ENCODE measurements at places on chromosomes 5 and 9. TPM values are rescaled to one million over a fixed set of nuclear protein-coding genes. Genes with fewer than 3 reads are reported as not detected.

HNRNPAB gene
- 146 TPM for polyA plus RNA-seq

TMEM171 gene
- polyA plus RNA-seq: 0.62 TPM

DRD1 gene
- polyA plus RNA-seq: 0.41 TPM

PCDHGA4 gene
- polyA plus RNA-seq: 0.11 TPM

ZNF367 gene
- 4.3 TPM for polyA plus RNA-seq

GRCh38 chr9:135416664-135417290, 62.8 kb upstream of the PPP1R26 start:
- H3K36me3 ChIP-seq: no peaks in the 10 kb centered on the region
- H3K4me3 ChIP-seq: no peak overlapping the region
- no peak for DNase-seq
- H3K27ac ChIP-seq: no peak overlapping the region
- peaks cover 4% of the 10 kb centered on the region for H3K27me3 ChIP-seq

- peak overlapping the region; percentile 49 for H3K27ac ChIP-seq
- no peak for DNase-seq
- H3K27me3 ChIP-seq: no peaks in the 10 kb centered on the region
- no peaks in the 10 kb centered on the region for H3K36me3 ChIP-seq
- peaks cover 11% of the 10 kb centered on the region for H3K4me1 ChIP-seq
- H3K4me3 ChIP-seq: no peak overlapping the region
Measured at GRCh38 chr5:150431574-150431973, 18.0 kb downstream of the RPS14 start.

GRCh38 chr9:134049236-134049635, 18.6 kb downstream of the BRD3 start:
- H3K27me3 ChIP-seq: no peaks in the 10 kb centered on the region
- no peak overlapping the region for H3K4me3 ChIP-seq
- no peak for DNase-seq
- H3K36me3 ChIP-seq: peaks cover 80% of the 10 kb centered on the region
- H3K27ac ChIP-seq: no peak overlapping the region

DNA sequence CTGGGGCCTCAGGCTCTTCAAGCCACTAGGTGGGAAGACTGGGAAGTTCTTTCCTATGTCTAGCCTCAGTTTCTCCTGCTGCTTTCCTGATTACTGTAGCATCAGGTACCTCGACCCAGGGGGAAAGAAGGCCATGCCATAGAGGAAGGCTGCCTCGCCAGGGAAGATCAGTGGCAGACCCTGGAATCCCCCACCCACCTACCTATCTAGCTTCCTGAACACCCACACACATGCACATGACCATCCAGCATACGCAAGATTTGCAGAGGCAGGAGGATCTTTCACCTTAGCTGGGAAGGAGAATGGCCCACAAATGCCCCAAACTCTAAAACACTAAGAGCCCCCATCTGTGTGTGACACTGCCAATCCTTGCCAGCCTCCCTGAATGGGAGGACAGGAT, 8.0 kb downstream of the NR5A1 start:
- no peak for DNase-seq
- H3K4me3 ChIP-seq: no peak overlapping the region
- no peak overlapping the region for H3K27ac ChIP-seq
- no peaks in the 10 kb centered on the region for H3K36me3 ChIP-seq
- H3K27me3 ChIP-seq: peaks cover 27% of the 10 kb centered on the region

- DNase-seq: no peak
- H3K27ac ChIP-seq: no peak overlapping the region
- H3K27me3 ChIP-seq: no peaks in the 10 kb centered on the region
Measured at GRCh38 chr5:149045089-149045460, 17.8 kb downstream of the SH3TC2 start.

DNA sequence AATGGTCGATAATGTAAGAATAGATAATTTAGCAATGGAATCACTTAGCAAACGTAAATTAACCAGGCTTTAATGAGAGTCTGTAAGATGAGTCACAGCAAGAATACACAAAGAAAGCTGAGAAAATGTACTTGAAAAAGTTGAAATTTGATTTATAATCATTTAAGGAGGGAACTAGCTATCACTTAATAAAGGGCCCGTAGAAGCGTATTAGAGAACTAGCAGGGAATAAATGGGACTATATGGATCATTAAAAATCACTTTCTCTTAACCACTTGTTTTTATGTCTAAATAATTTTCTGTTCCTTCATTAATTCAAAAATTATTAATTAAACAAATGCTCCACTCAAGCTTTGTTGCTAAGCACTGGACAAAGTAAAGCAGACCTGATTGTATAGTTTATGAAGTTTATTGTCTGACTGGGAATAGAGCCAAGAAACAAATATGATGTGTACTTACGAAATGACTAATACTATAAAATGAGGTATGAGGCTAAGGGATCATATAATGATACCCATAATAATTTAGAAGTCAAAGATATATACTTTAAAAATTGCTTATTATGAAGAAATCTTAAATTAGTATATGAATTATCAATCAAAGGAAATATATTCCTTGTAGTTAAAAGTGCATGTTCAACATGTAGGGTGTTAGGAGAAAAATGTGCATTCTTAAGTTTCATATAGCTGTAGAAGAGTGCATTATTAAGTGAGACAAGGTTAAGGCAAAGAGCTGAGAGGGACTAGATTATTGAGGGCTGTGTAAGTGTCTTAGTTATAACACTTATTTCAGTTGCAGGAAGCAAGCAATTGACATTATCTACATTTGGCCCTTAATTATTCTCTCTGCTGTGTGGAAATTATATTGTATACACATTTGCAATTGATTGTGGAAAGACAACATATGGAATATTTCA, 196.8 kb downstream of the PRDM9 start:
- H3K4me3 ChIP-seq: no peak overlapping the region
- no peaks in the 10 kb centered on the region for H3K4me1 ChIP-seq
- no peak for DNase-seq

GRCh38 chr9:123346026-123346425, 10.0 kb upstream of the CRB2 start:
- H3K27me3 ChIP-seq: no peaks in the 10 kb centered on the region
- DNase-seq: no peak
- H3K36me3 ChIP-seq: no peaks in the 10 kb centered on the region
- peaks cover 20% of the 10 kb centered on the region for H3K4me1 ChIP-seq
